ENCODE measurements at places on chromosomes 6 and 20. TPM values are rescaled to one million over a fixed set of nuclear protein-coding genes. Genes with fewer than 3 reads are reported as not detected.

FAM162B gene
- 1.0 TPM for total RNA-seq

RSPH4A gene
- total RNA-seq: not detected

SEMG1 gene
- total RNA-seq: not detected

RHAG gene
- total RNA-seq: not detected

SAMD5 gene
- 7.6 TPM for total RNA-seq

COL19A1 gene
- 0.25 TPM for total RNA-seq

RIPK1 gene
- total RNA-seq: 14.0 TPM

ADRM1 gene
- 70.9 TPM for total RNA-seq

BEND6 gene
- under 0.01 TPM for total RNA-seq

SALL4 gene
- total RNA-seq: 3.6 TPM

ULBP1 gene
- 0.05 TPM for total RNA-seq

VGLL2 gene
- not detected for total RNA-seq

GRCh38 chr20:53040693-53041589 is 68.8 kb downstream of the TSHZ2 start:
- DNase-seq: no peak

DNA sequence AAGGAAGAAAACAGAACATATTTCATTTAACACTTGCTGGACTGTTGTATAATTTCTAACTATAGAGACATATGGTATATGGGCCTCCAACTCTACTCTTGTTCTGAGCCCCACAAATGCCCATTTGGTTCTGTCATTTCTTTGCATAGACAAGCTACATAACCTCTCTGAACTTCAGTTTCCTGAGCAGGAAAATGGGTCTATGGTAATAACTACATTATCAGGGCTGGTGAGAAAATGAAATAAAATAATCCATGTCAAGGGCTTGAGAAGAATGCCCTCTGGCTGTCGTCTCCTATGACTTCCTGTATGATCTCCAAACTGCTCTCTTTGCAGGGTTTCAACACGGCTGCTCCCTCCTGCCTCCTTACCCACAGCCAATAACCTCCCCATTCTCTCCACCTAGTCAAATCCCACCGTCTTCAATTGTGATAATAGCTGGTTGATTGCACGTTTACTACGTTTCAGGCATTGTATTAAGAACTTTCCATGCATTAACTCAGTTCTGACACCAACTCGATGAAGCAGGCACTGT is 12.0 kb downstream of the ZCCHC3 start:
- DNase-seq: no peak

GRCh38 chr6:33909737-33910136 is 105.9 kb upstream of the MLN start:
- no peak for DNase-seq

- DNase-seq: no peak
Observed at GRCh38 chr6:155378724-155379123, 64.4 kb upstream of the TFB1M start.

DNA sequence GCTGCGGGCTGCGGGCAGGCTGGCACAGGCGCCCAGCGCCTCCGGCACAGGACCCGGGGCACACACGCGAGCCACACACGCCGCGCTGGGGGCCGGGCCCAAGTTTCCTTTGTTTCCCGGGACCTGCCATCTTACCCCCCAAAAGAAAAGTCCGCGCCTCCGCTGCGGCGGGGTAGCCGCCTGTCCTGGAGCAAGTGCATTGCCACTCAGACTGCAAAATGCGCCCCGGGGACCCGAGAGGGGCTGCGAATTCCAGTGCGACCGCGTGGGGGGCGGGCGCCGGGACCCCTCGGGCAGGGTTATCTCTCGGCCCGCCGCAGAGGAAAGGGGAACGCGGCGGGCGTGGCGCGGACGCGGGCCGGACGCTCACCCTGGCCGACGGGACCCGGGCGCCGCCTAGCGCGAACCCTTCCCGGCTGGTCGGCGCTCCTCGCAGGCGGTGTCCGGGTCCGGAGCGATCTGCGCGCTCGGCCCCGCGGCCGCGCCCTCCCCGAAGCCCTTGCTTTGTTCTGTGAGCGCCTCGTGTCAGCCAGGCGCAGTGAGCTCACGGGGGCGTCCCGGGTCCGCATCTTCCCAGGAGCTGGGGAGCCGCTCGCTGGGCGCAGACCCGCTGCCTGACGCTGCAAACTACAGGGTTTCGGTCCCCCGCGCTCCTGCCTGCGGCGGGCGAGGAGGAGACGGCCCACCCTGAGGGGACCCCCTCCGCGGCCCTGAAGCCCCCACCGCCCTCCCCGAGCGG is 639 bp upstream of the CD24 start:
- peak; percentile 53 for DNase-seq

GRCh38 chr20:15071085-15071808 is 733.8 kb upstream of the FLRT3 start:
- DNase-seq: no peak

- DNase-seq: no peak
Observed at GRCh38 chr20:41293269-41294037, 24.1 kb downstream of the ZHX3 start.

GRCh38 chr20:47309806-47310426 is 46.6 kb downstream of the ZMYND8 start:
- no peak for DNase-seq

- DNase-seq: no peak
Observed at GRCh38 chr6:152372945-152373344, 264.2 kb downstream of the SYNE1 start.

GRCh38 chr6:16420715-16421461 is 182.5 kb downstream of the GMPR start:
- no peak for DNase-seq

DNA sequence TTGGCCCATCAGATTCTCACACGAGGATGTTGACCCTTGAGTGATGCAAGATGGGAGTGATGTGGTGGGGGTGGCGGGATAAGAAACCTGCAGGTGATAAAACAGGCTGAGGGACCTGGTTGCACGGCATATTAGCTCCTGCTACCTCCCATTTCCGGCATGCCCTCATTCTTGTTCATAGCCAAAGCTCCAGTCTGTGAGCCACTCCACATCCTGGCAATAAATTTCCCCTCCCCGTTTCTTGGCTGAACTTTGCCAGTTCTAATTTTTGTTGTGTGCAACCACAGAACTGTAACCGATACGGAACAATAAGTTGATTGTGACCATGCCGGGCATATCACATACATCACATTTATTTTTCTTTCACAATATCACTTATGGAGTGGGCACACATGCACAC is 41.6 kb upstream of the NFATC2 start:
- no peak for DNase-seq

DNA sequence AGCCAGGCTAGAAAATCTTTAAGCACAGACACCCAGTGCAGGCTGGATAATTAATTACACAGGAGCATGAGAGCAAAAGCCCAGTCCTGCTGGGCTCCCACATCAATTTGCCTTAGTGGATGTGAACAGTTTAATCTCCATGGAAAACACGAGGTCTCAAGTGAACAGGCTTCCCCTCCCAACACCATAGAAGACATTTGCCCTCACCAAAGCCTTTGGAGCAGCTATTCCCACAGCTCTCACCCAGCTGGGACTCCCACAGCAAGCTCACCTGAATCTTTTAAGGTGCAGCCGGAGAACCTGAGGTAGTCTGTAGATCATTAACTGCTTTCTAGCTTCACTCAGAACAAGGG is 12.0 kb downstream of the TOMM6 start:
- DNase-seq: no peak

GRCh38 chr6:5028921-5029320 is 25.1 kb upstream of the RPP40 start:
- no peak for DNase-seq

DNA sequence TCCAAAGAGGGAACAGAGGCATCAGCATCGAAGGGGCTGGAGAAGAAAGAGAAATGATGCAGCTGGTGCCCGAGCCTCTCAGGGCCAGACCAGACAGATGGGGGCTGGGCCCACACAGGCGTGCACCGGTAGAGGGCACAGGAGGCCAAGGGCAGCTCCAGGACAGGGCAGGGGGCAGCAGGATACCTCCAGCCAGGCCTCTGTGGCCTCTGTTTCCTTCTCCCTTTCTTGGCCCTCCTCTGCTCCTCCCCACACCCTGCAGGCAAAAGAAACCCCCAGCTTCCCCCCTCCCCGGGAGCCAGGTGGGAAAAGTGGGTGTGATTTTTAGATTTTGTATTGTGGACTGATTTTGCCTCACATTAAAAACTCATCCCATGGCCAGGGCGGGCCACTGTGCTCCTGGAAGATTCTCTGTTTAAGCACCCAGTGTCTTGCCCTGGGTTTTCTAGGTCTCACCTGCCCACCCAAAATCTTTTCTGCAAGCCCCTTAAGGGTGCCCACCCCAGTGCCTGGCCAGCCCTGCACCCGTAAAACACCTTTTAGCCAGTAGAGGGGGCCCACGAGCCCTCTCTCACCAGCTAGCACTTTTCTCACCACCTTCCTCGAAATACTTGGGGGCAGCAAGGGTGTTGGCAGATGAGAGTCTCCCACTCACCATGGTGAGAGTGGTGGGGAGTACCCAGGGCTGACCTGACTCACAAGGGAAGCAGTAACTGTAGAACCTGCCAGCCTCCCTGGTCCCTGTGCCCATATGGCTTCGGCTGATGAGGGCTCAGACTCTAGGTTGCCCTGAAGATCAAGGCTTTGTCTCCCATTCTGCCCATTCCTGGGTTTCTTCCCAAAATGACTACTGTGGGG is 35.7 kb upstream of the ID1 start:
- peak; percentile 84 for DNase-seq

DNA sequence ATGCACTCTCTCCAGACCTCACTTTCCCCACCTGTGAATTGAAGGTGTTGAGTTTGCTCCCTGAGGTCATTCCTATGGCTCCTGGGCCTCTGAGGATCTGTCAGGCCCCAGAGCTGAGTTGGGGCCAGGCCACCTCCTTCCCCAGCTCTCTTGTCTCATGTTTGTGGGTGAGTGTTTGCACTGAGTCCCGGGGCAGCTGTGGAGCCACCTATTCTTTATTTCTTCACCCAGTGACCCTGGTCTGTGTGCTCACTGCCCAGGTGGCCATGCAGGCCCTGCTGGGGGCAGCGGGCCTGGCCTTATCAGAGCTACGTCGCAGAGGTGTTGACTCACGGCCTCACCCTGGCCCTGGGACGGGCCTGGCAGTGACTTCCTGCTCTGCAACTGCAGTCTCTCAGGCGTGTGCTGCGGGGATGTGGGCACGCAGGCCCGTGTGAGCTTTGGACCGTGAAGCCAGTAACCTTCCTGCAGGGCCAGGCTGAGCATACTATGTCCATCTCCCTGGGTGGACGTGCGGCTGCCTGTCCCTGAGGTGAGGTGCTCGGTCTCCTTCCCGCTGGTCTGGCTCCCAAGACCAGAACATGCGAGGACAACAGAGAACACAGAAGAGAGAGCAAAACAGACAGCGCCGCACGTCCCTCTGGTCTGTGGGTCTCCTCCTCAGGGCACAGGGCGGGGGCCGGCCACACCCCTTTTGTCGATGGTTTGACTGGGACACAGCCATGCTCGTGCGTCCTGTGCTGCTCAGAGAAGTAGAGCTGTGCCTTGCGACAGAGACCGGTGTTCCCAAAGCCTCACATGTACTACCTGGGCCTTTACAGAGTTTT is 12.1 kb downstream of the TMEM181 start:
- no peak for DNase-seq

DNA sequence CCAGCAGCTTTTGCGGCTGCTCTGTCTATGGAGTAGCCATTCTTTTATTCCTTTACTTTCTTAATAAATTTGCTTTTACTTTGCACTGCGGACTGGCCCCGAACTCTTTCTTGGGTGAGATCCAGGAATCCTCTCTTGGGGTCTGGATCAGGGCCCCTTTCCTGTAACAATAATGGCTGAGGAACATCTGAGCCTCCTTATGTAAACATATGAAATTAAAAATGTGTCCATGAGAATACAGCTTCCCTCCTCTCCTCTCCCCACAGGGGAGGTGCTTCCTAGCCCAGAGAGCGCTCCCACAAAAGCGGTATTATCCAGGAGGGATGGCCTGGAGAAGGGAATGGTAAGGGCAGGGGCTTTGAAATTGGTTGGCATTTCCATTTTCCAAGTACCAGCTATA is 81.1 kb downstream of the PSMG4 start:
- DNase-seq: no peak

DNA sequence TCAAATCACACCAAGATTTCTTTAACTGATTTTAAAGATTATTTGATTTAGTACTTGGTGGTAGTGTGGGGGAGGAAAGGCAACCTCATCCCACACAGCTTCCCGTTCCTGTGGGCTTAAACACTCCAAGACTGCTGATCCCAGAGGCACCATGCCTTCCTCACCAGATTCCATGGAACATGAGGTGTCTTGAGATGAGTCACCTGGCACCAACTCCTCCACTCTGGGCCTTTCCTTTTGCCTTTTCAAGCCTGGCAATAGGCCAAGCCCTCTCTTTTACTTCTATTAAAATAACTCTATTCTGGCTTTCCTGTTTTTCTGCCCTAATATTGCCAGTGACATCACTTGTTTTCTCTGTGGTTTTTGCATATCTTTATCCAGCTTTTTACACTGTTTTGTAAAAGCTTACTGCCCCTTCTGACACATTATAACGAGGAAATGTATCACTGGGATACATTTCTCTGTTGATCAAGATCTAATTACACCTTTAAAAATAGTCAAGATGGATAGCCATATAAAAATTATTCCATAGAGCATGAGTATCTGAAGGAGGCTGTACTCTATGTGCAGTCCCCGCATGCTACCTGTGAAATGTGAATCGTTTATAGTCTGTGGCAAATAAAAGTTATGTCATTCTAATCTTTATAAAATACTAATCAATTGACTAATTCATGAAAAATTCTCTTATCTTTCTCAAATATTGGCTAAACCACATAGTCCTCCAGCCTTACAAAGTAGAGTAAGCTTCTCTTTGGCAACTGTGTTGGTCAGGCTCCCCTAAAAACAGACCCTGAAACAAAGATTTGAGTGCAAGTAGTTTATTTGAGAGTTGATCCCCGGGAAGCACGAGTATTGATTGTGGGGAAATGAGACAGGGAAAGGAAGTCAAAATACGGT is 257.8 kb upstream of the KCNQ5 start:
- no peak for DNase-seq

GRCh38 chr6:3370361-3371221 is 86.3 kb downstream of the SLC22A23 start:
- no peak for DNase-seq

- no peak for DNase-seq
Observed at GRCh38 chr6:169528755-169529154, 173.1 kb downstream of the WDR27 start.

GRCh38 chr6:165676435-165677068 is 13.5 kb upstream of the PDE10A start:
- DNase-seq: no peak

DNA sequence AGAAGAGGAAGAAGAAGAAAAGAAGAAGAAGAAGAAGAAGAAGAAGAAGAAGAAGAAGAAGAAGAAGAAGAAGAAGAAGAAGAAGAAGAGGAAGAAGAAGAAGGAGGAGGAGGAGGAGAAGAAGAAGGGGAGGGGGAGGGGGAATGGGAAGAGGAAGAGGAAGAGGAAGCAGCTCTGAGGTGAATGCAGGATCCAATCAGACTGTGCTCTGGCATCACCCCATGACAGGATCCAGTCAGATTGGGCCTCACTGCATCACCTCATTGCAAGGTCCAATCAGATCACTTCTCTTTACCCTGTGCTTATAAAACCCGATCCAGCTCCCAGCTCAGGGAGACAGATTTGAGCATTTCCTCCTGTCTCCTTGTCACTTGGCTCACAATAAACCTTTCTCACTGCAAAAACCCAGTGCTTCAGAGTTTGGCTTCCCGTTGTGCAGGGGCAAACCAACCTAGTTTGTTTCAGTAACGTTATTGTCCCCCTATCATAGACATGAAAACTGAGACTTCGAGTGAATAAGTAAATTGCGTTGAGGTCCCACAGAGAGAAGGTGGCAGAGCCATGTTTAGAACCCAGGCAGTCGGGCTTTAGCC is 28.6 kb upstream of the YWHAB start:
- DNase-seq: no peak
